Ovary (tissue), 10 donors: ENCODE measurements at places on chromosomes 4 and X. TPM values are rescaled to one million over a fixed set of nuclear protein-coding genes. Genes with fewer than 3 reads are reported as not detected.

DNA sequence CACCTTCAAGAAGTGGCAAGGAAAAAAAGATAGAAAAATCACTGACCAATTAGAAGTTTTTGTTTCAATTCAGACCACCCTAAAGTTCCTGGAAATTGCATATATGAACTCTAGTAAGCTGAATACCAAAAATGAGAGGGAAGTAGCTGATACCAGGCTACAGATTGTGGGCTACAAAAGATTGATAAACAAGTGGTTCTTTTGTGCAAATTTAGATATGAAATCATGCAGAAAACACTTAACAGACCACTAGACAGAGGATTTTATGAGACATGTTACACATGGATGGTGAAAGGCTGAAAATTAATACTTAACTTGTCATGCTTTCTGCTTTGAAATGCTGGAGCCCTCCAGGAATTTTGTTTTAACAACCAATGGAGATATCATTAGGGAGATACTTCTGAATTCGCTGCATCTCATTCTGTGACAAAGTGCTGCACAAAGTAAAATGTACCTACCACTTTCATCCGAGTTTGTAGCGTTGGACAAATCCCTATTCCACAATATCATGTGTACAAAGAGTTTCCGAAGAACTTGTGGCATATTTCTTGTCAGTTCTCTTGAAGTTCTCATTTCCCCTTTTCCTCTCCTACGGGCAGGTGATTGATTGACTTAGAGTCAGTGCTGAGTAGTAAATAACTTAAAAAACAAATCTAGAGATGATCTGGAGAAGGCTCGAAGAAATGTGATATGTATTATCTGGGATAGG lies 235.0 kb downstream of the PALLD start:
- H3K27ac ChIP-seq: no peak overlapping the region
- peaks cover 3% of the 10 kb centered on the region for H3K4me1 ChIP-seq
- no peaks in the 10 kb centered on the region for H3K27me3 ChIP-seq
- no peak for DNase-seq
- no peaks in the 10 kb centered on the region for H3K36me3 ChIP-seq
- H3K4me3 ChIP-seq: no peak overlapping the region

- H3K36me3 ChIP-seq: no peaks in the 10 kb centered on the region
- no peak overlapping the region for H3K4me3 ChIP-seq
- H3K27ac ChIP-seq: no peak overlapping the region
- DNase-seq: no peak
- H3K27me3 ChIP-seq: no peaks in the 10 kb centered on the region
- no peaks in the 10 kb centered on the region for H3K4me1 ChIP-seq
Observed at GRCh38 chr4:109746728-109747127, 16.9 kb upstream of the PLA2G12A start.

LCORL gene
- 21.8 TPM for total RNA-seq

KLB gene
- not detected for total RNA-seq

GRCh38 chr4:174099712-174100111 lies 183.8 kb downstream of the FBXO8 start:
- no peaks in the 10 kb centered on the region for H3K36me3 ChIP-seq
- no peak for DNase-seq
- H3K4me1 ChIP-seq: no peaks in the 10 kb centered on the region
- no peak overlapping the region for H3K27ac ChIP-seq

GRCh38 chrX:37378830-37379229 lies 29.7 kb downstream of the PRRG1 start:
- H3K36me3 ChIP-seq: no peaks in the 10 kb centered on the region
- no peaks in the 10 kb centered on the region for H3K27me3 ChIP-seq
- H3K4me1 ChIP-seq: no peaks in the 10 kb centered on the region

GRCh38 chr4:74545448-74545847 lies 100.5 kb downstream of the AREG start:
- no peak overlapping the region for H3K27ac ChIP-seq
- no peaks in the 10 kb centered on the region for H3K36me3 ChIP-seq
- H3K27me3 ChIP-seq: no peaks in the 10 kb centered on the region
- H3K4me3 ChIP-seq: no peak overlapping the region
- H3K4me1 ChIP-seq: peaks cover 2% of the 10 kb centered on the region

- DNase-seq: no peak
- H3K27ac ChIP-seq: no peak overlapping the region
- H3K4me1 ChIP-seq: no peaks in the 10 kb centered on the region
- no peak overlapping the region for H3K4me3 ChIP-seq
- H3K27me3 ChIP-seq: no peaks in the 10 kb centered on the region
Observed at GRCh38 chr4:35246493-35246892, 997.8 kb downstream of the ARAP2 start.

GPR50 gene
- not detected for total RNA-seq

HMGN5 gene
- 4.4 TPM for total RNA-seq

OTUD6A gene
- not detected for total RNA-seq
